ENCODE measurements at places on chromosomes 12 and 14.

- no peak for DNase-seq
Measured at GRCh38 chr12:121712190-121712460, 427 bp upstream of the TMEM120B start.

GRCh38 chr12:88753066-88753465, 172.8 kb upstream of the KITLG start:
- no peak for DNase-seq

DNA sequence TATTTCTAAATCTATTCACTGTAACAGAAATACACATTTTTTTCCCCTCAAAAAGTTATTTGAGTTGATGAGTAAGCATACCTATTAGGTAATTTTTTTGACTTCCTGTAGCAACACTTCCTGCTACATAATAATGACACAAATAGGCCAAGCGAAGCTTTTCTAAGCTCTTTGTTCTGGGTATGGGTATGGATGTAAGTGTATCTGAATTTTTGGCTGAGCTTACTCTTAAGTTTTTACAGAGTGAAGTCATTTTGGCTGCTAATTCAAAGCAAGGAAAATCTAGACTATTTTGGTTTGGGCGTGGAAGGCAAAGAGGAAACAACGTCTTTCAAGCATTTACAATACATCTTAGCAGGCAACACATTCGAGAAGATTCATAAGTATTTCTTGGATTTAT, 1206.0 kb upstream of the FLRT2 start:
- no peak for DNase-seq

- DNase-seq: no peak
Measured at GRCh38 chr12:71865166-71865713, 25.7 kb downstream of the TBC1D15 start.

Data from dorsolateral prefrontal cortex (tissue), 122 donors.